Bone marrow (tissue), 2 donors: ENCODE measurements at places on chromosomes 2 and 18.

DNA sequence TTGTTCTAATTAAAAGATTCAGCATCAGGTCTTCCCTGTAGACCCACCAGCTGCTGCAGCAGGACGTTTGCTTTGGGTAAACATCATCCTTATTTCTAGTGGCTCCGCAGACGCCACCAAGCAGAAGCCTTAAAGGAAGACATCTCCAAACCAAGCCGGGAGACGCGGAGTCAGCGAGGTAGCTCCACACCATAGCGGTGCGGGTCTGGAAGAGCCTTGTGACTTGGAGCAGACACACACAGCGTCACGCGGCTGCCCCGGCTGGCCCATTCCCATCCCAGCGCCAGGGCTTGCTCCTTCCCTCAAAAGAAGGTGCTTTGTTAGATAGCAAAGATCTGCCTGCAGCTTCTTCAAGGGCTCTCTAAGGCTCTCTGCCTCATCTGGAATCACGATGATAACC, 236.5 kb downstream of the GBX2 start:
- DNase-seq: no peak

DNA sequence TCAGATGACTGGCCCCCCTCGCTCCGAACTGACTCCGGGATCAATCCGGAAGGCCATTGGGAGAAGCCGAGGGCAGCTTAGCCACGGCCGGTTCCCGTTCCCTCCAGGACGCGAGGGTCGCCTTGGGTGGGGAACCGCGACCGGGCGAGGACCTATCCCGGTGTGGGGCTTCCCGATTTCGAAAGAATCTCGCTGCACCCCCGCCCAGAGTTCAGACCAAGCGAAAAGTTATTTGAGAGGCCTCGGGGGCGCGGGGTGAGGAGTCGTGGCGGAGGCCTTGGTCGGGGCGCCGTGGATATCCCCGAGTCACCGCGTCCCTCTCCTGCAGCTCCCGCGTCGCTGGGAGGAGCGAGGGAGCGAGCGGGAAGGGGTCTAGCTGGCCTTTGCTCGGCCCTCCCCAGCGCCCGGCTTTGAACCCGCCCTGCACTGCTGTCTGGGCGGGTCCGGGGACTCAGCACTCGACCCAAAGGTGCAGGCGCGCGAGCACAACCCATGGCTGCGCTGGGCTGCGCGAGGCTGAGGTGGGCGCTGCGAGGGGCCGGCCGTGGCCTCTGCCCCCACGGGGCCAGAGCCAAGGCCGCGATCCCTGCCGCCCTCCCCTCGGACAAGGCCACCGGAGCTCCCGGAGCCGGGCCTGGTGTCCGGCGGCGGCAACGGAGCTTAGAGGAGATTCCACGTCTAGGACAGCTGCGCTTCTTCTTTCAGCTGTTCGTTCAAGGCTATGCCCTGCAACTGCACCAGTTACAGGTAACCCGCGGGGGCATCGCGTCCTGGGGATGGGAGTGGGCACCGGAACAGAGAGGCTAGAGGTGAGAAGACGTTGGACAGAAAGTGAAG, at the start of gene CYP27A1:
Gene CYP27A1 (plus strand): TSS at position 457 of the 837 bp plus-strand sequence. CDS start 36 bp downstream, at position 493.
- no peak for DNase-seq

DNA sequence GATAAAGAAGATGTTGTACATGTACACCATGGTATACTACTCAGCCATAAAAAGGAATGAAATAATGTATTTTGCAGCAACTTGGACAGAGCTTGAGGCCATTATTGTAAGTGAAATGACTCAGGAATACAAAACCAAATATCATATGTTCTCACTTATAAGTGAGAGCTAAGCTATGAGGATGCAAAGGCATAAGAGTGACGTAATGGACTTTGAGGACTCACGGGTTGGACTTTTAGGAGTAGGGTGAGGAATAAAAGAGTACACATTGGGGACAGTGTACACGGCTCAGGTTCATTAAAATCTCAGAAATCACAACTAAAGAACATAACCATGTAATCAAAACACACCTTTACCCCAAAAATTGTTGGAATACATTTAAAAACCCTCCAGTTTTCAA, 206.4 kb downstream of the RIT2 start:
- no peak for DNase-seq

- no peak for DNase-seq
Measured at GRCh38 chr2:30583204-30583749, 136.2 kb downstream of the LCLAT1 start.

GRCh38 chr2:47037678-47038077, 117.4 kb downstream of the STPG4 start:
- DNase-seq: no peak

- no peak for DNase-seq
Measured at GRCh38 chr2:73128841-73129535, 16.2 kb upstream of the RAB11FIP5 start.

GRCh38 chr2:239061121-239061666, 213.3 kb downstream of the TWIST2 start:
- no peak for DNase-seq

DNA sequence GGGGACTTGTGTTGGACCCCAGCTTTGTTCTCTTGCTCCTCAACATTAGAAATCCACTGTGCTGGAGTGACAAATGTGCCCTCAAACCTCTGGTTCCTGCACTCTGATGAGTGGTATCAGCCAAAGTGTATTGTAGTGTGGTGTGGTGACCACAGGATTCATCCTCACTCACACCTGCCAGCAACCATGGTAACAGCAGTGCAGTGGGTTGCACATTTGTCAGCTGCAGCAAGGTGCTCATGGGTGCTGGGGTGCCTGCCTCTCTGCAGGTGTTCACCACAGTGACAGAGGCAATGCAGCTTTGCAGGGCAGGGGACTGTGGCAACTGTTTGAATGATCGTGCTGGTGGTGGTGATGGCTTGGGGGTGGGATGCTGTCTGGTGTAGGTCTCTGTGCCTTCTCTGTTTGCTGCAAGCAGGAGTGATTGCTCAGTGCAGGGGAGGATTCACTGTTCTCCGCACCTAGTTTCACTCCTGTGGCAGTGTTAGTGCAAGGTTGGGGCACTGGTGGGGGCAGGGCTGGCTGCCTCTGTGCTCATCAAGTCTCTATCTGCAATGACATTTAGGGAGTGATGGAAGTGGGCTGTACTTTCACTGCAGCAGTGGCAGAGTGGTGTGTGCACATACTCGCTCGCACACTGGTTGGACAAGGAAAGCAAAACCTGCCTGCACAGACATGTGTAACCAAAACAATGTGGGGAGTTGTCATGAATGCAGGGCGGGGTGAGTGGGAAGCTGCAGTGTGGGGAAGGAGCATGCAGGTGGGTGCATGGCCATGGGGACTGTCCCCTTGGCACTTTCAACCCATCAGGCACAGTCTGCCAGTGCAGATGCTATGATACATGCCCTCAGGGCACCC, 301.1 kb downstream of the PIK3C3 start:
- no peak for DNase-seq

DNA sequence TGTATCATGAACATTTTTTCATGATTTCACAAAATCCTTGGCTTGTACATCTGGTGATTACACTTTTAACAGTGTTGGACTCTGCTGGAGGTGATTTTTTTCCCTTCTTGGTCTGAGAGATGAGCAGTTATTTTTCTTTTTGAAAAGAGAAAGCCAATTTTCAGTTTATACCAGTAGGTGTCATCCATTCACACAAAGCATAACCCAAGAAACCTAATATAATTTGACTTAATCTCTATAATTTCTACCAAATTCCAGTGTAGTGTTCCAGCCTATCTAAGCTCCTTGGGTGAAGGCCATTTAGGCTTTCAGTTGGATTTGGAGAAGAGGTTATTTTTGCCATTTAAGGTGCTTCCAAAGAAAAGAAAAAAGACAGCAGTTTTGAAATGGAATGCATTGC, 7.7 kb upstream of the ICOS start:
- no peak for DNase-seq
